ENCODE measurements at places on chromosomes 1 and 21.

DNA sequence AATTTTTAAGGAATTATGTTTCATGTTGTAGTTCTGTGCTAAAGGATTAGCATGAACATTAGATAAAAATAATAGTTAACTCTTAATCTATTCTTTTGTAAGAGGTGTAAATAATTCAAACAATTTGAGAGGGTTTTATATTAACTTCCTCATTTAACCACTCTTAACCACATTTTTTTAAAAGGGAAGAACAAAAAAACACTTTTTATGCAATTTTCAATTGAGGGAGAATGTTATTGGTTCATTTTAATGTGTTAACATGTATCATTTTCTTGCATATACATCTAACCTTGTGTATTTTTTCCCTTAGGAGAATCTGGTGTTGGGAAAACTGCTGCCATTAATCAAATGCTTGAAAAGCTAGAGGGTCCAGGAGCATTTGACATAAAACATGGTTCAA, 169.0 kb downstream of the LBR start:
- DNase-seq = no peak

GRCh38 chr1:44261171-44261817, 48.0 kb downstream of the DMAP1 start:
- no peak for DNase-seq

GRCh38 chr1:23838401-23838866, 13.2 kb upstream of the HMGCL start:
- DNase-seq = no peak

DNA sequence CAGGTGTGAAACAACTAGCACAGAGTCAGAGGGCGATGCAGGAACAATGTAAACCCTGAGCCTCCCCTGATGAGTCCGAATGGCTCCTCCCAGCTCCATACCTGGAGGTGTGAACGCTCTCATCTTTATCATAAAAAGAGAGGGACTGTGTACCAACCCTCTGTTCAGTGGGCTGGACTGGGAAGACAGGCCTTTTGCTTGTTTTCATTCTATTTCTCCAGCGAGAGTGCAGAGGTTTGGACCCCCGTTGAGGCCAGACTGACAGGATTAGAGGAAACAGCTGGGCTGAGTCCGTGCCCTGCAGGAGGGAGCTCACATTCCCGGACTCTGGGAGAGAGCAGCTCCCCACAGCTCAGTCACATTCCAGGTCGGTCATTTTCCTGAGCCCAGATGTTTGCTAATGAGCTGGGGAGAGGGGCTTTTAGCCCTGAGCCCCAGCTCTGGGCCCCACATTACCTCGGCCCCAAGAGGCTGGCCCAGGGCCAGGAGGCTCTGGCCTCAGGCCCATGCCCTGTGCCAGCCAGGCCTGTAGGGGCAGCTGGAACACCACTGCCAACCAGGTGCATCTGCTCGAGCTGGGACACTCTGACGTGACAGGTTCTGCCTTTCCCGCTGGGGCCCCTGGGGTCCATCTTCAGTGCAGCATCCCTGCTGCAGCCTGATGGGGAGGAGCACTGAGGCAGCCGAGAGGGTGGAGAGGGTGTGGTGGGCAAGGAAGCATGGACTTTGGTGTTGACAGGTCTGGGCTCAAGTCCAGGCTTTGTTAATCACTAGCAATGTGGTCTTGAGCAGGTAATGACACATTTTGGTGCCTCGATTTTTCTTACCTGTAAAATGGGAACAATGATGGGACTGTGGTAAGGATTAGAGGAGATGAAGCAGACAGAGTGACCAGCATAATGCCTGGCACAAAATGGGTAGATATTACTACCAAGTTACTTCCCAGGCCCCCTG, 3.5 kb upstream of the NBL1 start:
- DNase-seq = no peak

- no peak for DNase-seq
These were observed 179.9 kb upstream of the ZNF644 start for GRCh38 chr1:91201694-91202093.

DNA sequence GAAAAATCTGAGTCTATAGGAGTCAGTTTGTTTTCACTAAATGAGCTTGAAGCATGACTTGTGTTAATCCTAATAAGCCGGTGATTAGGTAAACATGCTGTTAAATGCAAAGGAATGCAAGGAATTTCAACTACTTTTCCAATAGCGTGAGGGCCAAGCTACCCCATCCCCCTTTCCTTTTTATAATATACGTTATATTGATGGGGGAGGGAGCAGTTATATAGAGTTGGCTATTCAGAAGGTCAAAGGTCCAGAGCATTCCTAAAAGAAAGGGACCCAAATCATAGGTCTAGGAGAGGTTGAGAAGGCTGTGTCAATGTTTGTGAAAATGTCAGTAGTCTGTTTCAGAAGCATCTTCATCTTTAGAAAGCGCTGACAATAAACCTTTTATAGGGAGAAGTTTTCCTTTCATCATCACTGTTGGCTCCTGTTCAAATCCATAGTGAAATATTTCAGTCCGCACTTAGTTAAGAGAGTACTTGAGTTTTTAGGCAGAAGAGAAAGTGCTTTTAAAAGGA, 3.8 kb downstream of the CCN1 start:
- no peak for DNase-seq

DNA sequence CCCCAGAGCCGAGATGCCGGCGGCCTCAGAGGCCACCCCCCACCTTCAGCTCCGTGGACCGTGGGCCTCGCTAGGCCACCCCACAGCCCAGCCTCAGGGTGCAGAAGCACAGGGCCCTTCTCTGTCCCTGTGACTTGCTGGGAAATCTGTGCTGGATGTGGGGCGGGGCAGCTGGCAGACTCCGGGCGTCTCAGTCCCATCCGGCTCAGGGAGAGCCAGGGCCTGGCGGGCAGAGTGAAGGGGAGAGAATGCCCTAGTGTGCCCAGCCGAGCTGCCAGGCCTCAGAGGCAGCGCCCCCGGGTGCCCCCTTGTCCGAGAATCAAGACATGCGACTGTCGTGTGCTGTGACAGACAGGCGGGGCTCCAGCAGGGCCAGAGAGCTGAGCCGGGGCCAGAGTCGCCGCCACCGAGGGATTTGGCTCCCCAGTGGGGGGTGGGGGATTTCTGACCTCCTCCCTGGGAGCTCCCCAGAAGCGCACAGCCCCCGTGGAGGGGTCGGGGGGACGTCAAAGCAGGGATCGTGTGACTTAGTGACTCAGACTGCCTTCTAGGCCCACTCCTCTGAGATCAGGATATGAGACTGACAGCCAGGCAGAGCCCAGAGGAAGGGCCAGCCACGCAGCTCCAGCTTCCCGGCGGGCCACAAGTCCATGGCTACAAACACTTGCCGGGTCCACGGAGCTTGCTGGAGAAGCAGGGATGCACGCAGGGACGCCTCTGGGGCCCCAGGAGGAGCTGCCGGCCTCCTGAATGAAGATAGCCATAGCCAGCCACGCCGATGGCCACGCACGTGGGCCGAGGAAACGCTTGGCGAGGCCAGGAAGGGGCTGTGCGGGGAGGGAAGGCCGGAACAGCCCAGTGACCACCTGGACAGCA, 11.9 kb downstream of the COL6A1 start:
- no peak for DNase-seq

DNA sequence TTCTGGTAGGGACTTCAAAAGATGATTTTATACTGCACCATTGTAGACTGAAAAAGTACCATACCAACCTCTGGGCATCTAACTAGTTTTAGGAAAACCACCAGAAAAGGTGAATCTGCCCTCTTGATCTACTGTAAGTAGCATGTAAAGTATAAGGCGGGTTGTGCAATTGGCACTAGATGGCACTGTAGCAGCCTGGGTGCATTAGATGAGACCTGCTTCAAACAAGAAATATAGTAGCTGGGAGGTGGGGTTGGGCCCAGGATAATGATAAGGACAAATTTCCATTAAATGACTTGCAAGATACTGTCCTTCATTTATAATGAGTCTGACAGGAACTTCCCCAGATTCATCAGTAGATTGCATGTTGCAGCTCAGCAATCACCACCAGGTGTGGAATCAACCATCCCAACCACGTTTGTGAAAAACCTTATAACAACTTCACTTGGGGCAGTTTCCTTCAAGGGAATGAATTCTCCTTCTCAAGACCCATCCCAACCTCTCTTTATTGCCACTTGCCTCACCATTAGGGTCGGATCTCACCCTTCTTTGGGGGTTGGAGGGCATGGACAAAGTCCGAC, 37.3 kb upstream of the IL10 start:
- DNase-seq = no peak

- no peak for DNase-seq
These were observed 15.1 kb downstream of the RNF223 start for GRCh38 chr1:1058921-1059493.

GRCh38 chr21:37341254-37341960, 25.2 kb upstream of the DYRK1A start:
- no peak for DNase-seq

GRCh38 chr1:38004284-38005108, 818 bp downstream of the FHL3 start:
- no peak for DNase-seq

- DNase-seq = no peak
These were observed 21.8 kb upstream of the COL9A2 start for GRCh38 chr1:40338745-40339419.

DNA sequence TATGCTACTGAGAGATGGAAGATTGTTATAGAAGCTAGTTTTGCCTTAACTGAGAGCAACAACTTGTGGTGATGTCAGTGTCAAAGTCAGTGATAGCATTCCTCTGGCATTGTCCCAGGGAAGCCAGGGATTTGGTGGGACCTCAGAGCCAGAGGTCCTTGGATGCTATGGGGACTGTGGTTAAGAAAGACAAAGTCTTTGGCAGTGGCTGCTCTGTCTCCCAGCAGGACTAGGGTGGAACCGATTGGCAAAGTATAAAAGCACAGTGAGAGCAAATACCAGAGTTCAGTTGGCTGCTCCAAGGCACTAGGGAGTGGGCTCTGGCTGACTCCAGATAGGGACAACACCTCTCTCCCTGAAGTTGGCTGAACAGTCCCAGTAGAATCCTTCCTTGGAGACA, 104.8 kb downstream of the GDAP2 start:
- no peak for DNase-seq

- no peak for DNase-seq
These were observed 82.8 kb downstream of the PHTF1 start for GRCh38 chr1:113676524-113676923.

GRCh38 chr1:229631966-229632365, 5.9 kb downstream of the URB2 start:
- DNase-seq = no peak

DNA sequence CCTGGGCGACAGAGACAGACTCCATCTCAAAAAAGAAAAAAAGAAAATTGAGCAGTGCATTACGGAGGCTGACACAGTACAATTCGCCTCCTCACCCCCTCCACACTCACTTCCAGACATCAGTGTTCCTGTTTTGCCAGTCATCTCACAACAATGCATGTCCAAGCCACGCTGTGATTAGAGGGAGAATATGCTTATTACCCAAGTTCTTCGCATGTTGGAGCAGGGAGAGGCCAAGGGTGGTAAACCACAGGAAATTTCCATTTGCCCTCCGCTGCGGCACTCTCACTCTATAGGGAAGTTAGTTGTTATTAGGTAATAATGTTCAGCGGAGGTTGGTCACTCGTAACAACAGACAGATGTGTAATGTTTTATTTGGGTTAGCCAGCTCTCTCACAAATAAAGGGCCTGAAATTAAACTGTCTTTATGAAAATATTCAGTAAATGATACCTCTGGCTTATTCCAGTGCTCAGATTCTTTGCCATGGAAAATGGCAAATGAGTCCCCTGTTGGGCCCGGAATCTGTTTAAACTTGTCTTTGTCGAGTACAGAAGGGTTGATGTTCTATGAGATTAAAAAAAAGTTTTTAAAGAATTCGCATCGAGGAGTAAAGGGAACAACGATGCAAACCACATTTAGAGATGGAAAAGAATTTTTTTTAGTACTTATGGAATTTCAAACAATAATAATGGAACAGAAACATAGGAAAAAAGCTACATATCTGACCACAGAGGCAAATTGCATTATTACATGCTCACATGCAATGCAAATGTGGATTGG, 33.1 kb downstream of the KCNJ15 start:
- no peak for DNase-seq

DNA sequence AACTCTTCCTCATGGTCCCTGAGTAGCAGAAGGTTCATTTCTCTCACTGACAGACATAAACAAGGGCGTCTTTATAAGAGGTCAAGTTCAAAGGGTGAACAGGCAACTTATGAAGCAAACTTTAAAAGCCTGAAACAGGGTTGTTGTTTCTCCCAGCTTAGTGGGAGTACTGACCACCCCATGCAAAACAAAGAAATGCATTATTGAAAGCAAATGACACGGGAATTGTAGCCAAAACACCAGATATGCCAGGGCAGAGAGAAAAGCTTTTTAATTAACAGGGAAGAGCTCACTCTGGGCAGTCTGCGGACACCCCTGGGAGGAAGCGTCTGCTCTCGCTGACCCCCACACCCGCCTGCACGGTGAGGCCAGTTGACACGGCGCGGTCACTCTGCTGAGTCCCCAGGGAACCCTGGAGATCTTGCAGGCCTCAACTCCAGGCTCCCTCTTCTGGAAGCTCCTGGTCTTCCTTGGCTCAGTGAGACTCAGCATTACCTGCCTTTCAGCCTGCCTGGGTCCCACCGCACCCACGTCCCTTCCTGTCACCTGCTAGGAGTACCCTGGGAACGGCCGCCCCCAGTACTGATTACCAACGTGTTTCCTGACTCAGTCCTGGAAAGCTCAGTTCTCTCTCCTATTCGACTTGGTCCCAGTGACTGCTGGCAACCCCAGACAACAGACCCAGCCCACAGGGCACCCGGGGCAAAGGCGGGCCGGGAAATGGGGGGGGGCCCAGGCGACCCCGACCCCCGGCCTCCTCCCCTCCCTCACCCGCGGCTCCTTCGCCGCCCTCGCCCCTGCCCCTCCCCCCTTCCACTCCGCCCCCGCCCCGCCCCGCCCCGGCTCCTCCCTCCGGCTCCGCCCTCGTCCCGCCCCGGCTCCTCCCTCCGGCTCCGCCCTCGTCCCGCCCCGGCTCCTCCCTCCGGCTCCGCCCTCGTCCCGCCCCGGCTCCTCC, 972 bp downstream of the CFAP410 start:
- peak; percentile 32 for DNase-seq

All from cerebellar nuclear complex (tissue), 1 donor.